ENCODE measurements at places on chromosomes 6 and 20.
A peak's percentile ranks its signal among the peaks of the same experiment; 100 is the strongest.

- DNase-seq: no peak
Measured at GRCh38 chr20:51393571-51393970, 148.9 kb downstream of the NFATC2 start.

GRCh38 chr6:7224731-7225130 lies 88.3 kb downstream of the SSR1 start:
- no peak for DNase-seq

GRCh38 chr6:26087284-26088115 lies at the start of gene HFE:
Gene HFE, plus strand, starts transcription at chr6:26087429. Its CDS starts 12 bp downstream, at chr6:26087441.
- DNase-seq: peak; percentile 53

DNA sequence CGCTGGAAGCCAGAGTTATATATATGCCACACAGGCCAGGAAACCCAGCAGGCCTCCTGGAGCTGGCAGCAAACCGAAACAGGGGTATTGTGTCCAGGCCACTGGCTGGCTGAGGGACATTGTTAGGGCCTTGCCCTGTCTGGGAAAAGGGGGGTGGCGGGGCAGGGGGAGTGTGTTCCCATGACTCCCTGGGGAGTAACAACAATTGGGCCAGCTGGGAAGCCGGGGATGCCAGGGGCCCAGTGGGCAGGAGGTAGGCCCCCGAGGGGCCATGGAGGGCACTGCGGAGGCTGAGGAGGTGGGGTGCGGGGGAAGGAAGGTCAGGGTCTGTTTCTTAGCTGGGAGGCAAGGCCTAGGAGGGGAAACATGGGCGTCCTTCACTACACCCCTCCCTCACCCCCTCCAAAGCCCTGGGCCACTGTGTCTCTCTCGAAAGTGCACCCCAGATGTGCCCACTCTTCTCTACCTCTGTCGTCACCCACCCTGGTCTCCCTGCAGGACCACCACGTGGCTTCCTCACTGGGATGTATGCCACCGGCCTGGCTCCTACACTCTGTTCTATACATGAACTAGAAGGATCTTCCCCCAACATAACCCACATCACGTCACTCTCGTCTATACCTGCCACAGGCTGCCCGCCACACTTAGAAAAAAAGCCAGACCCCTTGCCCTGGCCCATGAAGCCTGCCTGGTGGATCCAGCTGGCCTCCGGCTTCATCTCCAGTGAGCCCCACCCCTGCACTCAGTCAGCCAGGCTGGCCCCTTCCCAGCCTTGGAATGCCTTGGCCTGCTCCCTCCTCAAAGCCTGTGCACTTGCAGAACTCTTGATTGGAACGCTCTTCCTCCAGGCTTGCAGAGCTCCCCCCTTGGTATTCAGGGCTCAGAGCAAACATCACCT lies 7.8 kb upstream of the E2F1 start:
- peak; percentile 10 for DNase-seq

DNA sequence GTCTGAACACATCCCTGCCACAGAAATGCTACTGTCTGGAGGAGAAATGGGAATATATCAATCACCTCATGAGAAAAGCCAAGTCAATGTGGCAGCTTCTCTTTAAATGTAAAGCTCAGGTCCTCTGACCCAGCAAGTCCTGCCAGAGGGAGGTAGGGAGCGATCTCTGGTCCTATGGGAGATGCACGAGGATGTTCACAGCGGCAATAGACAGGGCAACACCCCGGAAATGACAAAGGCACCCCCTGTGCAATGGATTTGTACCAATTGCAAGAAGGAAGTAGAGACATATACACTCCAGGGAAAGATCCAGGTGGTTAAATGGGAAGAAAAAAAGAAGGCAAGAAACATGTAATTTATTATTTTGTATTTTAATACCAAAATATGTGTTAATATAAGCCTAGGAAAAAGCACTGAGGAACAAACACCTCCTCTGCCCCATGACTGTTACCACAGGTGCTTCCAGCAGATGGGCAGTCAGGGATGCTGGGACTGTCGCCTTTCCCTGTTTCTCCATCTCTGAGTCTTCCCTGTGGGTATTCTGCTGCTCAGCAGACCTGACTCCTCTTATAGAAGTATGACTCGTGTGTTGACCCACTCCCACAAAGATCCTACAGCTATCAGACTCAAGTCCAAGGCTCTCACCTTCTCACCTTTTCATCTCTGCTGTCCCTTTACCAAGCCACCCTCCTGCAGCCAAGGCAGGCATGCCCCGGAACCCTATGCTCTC lies 20.8 kb downstream of the ATP9A start:
- DNase-seq: peak; percentile 18

DNA sequence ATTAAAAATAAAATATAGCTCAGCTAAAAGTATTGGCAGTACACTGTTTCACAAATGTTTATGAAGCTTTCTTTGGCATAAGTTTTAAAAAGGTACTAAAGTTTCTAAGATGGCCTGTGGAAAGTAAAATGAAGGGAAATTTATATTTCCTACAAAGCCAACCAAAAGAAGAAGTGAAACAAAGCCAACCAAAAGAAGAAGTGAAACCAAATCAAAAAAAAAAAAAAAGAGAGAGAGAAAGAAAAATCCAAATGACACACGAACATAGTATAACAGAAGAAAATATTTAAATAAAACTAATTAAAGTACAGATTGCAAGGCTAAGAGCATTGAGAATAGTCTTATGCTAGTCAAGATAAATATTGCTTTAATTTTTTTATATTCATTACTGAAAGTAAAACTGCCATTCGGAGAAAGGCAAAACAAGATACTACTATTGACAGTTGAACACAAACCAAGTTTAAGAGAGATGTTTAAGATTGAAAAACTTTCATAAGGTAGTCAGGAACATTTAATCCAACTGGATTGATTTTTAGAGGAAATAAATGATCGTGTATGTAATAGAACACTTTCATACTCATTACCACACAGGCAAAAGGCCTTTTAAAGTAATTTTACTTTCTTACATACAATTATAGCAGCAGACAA lies 12.8 kb upstream of the KHDRBS2 start:
- peak; percentile 51 for DNase-seq

Measured in NB4 (cell line).